ENCODE measurements at places on chromosomes 1 and 21.

- no peak for DNase-seq
Measured at GRCh38 chr1:84373436-84374141, 24.7 kb upstream of the DNASE2B start.

- no peak for DNase-seq
Measured at GRCh38 chr1:154353460-154353904, 28.2 kb downstream of the ATP8B2 start.

GRCh38 chr21:46600978-46601377 lies 3.9 kb downstream of the S100B start:
- no peak for DNase-seq

DNA sequence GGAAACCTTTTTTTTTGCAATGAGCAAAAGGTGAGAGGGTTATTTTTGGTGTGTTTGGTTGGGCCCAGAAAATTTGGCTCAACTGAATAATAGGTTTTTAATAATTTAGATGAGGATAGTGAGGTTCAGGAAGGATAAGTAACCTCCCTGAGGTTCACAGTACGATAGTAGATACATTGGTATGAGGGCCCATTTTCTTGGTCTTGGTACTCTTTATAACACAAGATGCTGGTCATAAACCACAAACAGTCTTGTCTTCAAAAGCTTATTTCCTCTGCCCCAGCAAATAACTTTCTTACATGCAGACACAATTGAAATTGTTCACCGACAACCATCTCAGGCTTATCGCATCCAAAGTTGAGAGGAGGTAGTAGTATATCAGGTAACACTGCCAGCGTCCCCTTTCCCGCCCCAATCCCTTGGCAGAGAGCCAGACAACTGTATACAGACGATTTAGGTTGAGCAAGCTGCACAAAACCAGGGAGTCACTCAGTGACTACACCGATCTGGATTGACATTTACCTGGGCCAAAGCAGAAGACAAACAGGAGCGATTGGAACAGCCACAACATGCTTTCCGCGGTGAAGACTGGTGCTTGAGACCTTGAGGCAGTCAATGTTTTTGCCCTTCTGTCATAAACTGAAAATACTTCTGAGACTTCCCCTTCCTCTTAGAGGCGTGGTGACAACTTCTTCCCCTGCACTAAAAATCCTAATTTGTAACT lies at the start of gene SLAMF6:
TSS of gene SLAMF6 (minus strand) at position 634 of the 724 bp plus-strand sequence. CDS start at position 571, 63 bp downstream.
- no peak for DNase-seq

DNA sequence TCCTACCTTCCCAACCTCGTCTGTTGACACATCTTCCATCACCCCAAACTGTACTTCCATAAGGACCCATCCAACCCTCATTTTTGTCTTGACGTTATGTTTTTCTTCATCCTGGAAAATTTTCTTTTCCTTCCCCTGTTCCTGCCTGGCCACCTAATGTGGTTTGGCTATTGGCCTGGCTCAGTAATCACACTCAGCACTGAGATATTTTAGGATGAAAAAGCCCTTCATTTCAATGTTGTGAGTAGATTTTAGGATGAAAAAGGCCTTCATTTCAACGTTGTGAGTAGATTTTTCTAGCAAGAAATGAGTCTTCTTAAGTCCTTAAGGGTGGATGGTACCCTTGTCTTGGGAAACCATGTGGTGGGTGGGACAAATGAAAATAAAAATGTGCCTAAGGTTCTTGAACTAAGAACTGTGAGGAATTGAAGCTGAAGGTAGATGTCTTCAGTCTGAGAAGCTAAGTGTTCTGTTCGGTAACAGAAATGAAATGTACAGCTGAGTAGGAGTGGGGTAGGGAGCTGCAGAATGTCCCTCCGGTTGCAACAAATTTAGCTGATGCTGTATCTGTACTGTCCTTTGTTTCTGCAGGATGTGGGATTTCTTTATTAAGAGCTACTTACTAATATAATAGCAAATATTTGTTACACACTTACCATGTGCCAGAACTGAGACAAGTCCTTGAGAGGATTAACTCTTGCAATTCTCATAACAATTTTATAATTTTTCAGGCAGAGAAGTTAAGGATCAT lies 36.1 kb downstream of the DNTTIP2 start:
- DNase-seq: no peak

- no peak for DNase-seq
Measured at GRCh38 chr1:64087768-64088167, 115.7 kb upstream of the UBE2U start.

GRCh38 chr1:243301059-243301458 lies 45.2 kb downstream of the SDCCAG8 start:
- no peak for DNase-seq

All from NCI-H524 treated with DMSO at 0.1 percent for 48 hours (cell line).